ENCODE measurements at places on chromosomes 2 and 18.

DNA sequence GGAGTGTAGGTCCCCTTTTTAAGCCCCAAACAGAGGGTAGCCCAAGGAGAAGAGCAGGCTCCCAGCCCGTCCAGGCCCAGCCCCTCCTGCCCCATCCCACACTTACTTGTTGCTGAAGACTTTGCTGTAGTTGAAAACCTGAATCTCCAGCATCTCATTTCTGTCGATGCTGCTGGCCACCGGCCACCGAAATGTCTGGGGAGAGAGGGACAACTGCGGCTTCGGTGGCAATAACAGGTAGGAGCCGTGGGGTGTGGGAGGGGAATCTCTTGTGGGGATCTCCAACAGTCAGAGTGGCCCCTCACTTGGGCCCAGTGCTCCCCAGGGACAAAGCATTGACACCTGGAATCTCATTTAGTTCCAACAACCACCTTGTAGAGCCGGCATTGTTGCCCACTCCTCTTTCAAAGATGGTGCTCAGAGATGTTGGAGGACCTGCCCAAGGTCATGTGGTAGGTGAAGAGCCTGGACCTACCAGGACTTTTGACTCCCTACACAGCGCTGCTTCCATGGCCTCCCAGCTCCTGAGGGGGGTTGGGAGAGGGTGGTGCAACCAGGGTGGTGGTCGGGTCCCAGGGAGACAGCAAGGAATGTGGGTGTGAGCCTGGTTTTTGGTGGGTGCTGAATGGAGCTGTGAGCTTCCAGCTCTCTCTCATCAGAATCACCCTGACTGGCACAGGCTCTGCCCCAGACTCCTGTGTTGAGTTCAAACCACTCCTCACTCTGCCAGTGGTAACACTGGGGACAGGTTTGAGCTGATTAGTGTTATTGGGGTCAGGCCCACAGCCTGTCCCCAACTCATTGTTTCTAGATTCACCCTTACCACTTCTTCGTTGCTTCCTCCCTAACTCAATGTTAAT is 50.0 kb upstream of the OTOF start:
- no peak for DNase-seq

GRCh38 chr18:8538935-8539334 is 70.3 kb upstream of the RAB12 start:
- DNase-seq, result no peak

- no peak for DNase-seq
Measured at GRCh38 chr18:28635530-28635929, 458.6 kb upstream of the CDH2 start.

- DNase-seq, result no peak
Measured at GRCh38 chr2:37635504-37636380, 35.7 kb downstream of the CDC42EP3 start.

- no peak for DNase-seq
Measured at GRCh38 chr2:146912536-146912935, 932.3 kb upstream of the ACVR2A start.

DNA sequence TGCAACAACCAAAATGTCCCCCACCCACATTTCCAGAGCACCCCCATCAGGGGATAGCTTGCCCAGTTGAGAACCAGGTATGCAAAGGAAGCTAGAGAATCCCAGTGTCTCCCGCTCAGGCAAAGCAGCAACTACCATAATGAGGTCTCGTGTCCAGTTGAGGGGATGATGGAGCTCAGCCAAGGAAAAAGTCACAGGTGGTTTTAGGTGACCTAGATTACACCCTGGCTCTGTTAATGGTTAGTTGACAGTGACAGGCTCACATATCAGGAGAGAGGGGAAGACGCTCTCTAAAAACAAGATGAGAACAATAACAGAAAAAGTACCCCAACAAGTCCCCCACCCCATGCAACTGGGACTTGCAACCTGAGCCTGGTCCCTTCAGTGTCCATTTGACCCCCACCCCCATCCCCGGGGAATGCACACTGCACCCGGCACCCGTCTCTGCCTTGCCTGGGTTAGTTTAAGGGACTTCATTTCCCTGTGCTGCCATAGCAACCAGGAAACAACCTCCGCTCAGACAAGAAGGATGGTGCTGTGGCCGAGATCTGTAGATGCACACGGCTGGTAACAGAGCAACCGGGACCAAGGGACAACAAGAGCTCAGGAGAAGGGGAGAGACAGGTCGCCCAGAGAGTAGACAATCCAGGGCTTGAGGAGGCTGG is at the start of gene KIAA2012:
Gene KIAA2012, plus strand, starts transcription at position 519 of the 665 bp plus-strand sequence. CDS start 373 bp downstream, outside the sequence.
- no peak for DNase-seq

- DNase-seq, result no peak
Measured at GRCh38 chr2:20189299-20189931, 35.5 kb downstream of the SDC1 start.

DNA sequence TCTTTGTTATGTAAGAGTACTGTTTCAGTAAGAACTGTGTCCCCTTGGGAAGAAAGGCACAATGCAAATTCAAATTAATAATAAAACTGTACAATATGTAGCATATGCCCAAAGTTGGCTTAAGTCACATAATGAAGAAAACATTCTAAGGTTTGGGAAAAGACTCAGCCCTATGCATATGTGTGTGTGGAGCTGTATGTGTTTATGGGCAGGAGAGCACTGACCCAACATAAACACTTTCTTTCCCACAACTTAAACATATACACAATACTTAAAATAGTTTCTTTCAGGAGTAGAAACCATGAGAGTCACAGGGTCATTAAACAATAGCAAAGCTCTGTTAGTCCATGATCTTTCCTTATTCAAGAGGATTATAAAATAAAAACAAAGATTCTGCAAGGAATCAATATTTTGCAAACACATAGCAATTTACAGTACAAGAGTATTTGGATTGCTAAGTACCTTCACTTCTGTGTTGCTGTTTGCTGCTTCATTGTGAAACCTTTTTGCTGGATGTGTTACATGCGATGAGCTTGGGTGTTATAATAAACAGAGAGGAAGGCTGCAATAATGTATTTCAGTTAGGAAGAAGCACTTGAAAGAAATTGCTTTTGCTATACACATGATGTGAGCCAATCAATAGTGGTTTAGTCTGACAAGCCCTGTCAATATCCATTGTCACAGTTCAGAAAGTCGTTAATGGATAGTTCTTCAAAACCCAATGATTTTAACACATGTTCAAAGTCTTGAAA is 347.3 kb downstream of the ARHGAP15 start:
- no peak for DNase-seq

GRCh38 chr2:153071090-153071489 is 352.7 kb downstream of the ARL6IP6 start:
- DNase-seq, result no peak

DNA sequence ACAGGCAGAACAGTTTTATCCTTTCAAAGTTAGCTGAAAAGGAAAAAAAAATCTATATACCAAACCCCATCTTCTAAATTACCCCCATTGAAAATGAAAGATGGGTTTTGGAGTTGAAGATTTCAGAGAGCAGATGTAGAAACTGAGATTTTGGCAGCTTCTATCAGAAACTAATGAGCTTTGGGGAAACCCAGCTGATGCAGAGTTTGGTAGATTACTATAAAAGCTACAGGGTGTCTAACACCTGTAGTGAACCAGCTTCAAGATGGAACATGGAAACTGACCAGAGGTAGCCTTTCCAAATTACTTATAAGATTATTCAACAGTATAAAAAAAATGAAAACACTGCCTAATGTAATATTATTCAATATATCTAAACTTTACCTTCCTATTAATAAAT is 583.1 kb downstream of the XIRP2 start:
- no peak for DNase-seq

DNA sequence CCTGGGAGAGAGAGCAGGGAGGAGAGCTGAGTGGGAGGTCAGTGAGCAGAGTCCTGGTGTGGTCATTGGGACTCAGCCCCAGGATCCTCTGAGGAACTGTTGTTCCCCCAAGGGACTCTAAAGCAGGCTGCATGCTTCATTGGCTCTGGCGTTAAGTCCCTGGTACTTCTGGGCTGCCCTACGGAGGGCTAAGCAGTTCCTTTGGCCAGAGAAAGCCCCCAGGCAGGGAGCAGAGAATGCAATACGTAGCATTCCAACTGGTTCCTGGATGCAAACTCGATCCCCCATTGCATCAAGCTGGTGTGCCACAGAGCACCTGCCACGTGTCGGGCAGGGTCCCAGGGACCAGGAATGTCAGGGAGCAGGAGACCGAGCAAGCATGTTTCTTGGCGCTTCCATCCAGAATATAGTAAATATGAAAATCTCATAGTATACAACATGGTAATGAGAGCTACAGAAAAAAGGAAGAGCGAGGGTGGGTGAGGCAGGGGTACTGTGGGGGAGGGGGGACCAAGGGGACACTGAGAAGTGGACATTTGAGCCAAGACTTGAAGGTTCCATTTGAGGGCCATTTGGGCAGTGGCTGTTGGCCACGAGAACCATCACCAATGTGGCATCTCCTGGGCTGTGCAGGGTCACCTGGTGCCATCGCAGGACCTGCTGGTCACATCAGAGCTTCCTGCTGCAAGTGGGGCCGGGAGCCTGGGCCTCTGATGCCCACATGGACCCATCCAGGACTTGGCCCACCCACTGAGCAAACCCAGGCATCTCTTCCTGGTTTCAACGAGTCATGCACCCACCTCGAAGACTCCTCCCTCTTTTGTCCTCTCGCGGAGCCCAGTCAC is 160.4 kb downstream of the ASB1 start:
- no peak for DNase-seq

- DNase-seq, result no peak
Measured at GRCh38 chr2:11710210-11710609, 36.2 kb upstream of the LPIN1 start.

- no peak for DNase-seq
Measured at GRCh38 chr2:96207073-96207773, 1.4 kb downstream of the STARD7 start.

- DNase-seq, result no peak
Measured at GRCh38 chr18:30044496-30044895, 998.0 kb downstream of the DSC3 start.

DNA sequence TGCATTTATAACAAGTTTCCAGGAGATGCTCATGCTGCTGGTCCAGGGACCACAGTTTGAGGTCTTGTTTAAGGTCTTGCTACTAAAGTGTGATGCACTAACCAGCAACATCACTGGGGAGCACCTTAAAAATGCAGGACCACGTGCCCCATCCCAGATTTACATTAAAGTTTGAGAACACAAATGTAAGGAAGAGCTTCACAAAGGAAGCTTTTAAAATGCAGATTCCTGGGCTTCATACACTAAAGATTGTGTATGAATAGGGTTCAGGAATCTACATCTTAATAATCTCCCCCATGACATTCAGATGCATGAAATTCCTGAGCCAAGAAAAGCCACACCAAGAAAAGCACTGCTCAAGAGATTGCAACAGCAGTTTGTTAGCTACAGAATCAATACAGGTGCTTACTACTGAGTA is 235.3 kb upstream of the TANK start:
- no peak for DNase-seq

GRCh38 chr2:128347701-128348539 is 29.3 kb upstream of the HS6ST1 start:
- DNase-seq, result no peak

GRCh38 chr2:74583504-74583903 is 29.0 kb downstream of the DOK1 start:
- DNase-seq, result no peak

- DNase-seq, result no peak
Measured at GRCh38 chr18:11115276-11115675, 34.1 kb downstream of the PIEZO2 start.

GRCh38 chr2:41595240-41595639 is 452.6 kb upstream of the PKDCC start:
- no peak for DNase-seq

DNA sequence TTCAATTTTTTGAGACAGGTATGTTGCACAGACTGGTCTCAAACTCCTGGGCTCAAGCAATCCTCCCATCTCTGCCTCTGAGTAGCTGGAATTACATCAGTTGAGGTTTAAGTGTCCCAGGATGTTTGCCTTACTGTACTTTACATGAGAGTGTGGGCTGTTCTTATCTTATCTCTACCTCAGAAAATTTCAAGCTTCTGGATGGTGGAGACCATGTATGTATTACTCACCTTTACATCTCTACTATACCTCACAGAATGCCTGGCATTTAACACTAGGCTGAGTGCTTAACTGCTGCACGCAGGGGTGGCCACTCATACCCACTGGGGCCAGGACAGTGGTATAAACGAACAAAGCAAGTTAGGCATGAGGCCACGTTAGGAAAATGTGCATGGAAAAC is 272.0 kb upstream of the RAB12 start:
- DNase-seq, result no peak

DNA sequence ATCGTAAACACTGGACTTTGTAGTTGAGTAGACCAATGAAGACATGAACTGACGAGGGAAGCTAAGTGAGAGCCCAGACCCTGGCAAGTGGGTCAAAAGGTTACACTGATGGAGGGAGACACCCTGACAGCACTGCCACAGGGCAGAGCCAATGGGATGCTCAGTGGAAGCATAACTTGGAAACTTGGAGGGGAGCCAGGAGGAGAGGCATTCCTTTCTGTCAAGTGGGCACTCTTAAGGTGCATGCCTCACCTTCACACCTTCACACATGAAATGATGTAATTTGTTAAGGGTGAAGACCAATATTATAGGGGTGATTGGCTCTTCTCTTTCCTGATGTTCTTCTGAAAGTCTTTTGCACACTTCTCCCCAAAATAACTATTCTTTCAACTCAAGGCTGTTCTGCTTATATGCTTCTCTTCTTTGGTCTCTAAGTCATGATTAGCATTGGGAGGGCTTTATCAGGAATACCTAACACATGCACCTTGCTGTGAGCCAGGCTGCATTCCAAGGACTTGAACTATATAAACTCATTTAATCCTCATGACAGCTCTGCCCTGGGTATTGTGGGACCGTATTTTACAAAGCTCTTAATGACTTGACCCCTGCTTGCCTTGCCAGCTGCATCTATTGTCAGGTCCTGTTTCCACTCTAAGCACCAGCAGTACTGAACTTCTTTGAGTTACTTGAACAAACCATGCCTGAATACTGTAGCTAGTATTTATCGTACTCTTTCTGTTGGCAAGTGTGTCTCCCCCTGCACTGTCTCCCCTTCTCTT is 19.0 kb downstream of the RPL37A start:
- no peak for DNase-seq

- DNase-seq, result no peak
Measured at GRCh38 chr2:49162151-49162550, 7.8 kb upstream of the FSHR start.

DNA sequence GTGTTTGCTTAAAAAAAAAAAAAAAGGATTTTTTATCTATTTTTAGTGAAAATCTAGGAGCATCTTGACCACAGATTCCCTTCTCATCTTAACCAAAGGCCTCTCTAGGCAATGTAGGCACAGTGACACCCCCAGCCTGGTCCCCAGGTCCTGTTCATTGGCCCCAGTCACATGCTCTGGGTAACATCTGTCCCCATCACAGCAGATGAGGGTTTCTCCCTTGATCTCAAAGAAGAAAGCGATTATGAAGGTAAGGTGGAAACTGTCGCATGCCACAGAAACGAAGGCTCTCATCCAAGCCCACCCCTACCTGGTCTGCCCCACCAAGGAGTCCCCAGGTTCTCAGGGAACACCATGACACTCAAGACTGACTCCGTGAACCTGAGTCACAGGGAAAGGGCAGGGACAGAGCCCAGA is 4.7 kb downstream of the HS6ST1 start:
- no peak for DNase-seq

GRCh38 chr2:25341011-25341727 is 556 bp downstream of the DNMT3A start:
- no peak for DNase-seq
